ENCODE measurements at places on chromosomes 6 and 20. TPM values are rescaled to one million over a fixed set of nuclear protein-coding genes. Genes with fewer than 3 reads are reported as not detected.
A peak's percentile ranks its signal among the peaks of the same experiment; 100 is the strongest.

RBM39 gene
- total RNA-seq, result 665 TPM

- no peaks in the 10 kb centered on the region for H3K27me3 ChIP-seq
- peaks cover 8% of the 10 kb centered on the region for H3K4me1 ChIP-seq
- no peak for DNase-seq
- H3K4me3 ChIP-seq, result no peak overlapping the region
Observed at GRCh38 chr20:33568868-33569801, 79.2 kb downstream of the CBFA2T2 start.

FAM135A gene
- 11.3 TPM for total RNA-seq

- H3K4me3 ChIP-seq, result no peak overlapping the region
- H3K27ac ChIP-seq, result no peak overlapping the region
- peaks cover 80% of the 10 kb centered on the region for H3K4me1 ChIP-seq
- H3K27me3 ChIP-seq, result no peaks in the 10 kb centered on the region
- H3K36me3 ChIP-seq, result peaks cover 1% of the 10 kb centered on the region
- no peak for DNase-seq
Observed at GRCh38 chr6:36113703-36114102, 16.6 kb upstream of the MAPK13 start.

GRCh38 chr6:169912266-169913095 lies 161.1 kb downstream of the ERMARD start:
- no peaks in the 10 kb centered on the region for H3K4me1 ChIP-seq
- no peaks in the 10 kb centered on the region for H3K36me3 ChIP-seq
- H3K27me3 ChIP-seq, result no peaks in the 10 kb centered on the region
- H3K4me3 ChIP-seq, result no peak overlapping the region
- no peak for DNase-seq

DNA sequence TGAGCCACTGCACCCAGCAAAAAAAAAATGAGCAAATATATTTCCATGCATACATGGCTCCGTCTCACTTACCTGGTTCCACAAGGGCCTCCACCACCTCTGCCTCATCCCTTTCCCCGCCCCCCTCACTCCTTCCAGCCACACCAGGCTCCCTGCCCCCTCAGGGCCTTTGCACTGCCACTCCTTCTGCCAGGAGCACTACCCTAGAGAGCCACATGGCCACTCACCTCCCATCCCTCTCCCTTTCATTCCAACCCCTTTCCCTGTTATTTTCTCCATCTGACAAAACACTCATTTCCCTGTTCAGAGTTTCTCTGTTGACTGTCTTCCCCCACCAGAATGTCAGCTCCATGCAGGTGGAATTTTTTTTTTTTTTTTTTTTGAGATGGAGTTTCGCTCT lies 12.8 kb downstream of the SNAI1 start:
- no peaks in the 10 kb centered on the region for H3K27me3 ChIP-seq
- no peak for DNase-seq
- no peaks in the 10 kb centered on the region for H3K4me1 ChIP-seq
- no peak overlapping the region for H3K27ac ChIP-seq
- no peak overlapping the region for H3K4me3 ChIP-seq

GRCh38 chr6:15244620-15245360 lies 1.1 kb upstream of the JARID2 start:
- peaks cover 24% of the 10 kb centered on the region for H3K4me1 ChIP-seq
- peak overlapping the region; percentile 90 for H3K27ac ChIP-seq
- no peaks in the 10 kb centered on the region for H3K27me3 ChIP-seq

RBM38 gene
- total RNA-seq, result 79.6 TPM

GRCh38 chr6:38997128-38997761 lies 51.3 kb upstream of the GLP1R start:
- no peak overlapping the region for H3K4me3 ChIP-seq
- H3K4me1 ChIP-seq, result no peaks in the 10 kb centered on the region
- no peaks in the 10 kb centered on the region for H3K27me3 ChIP-seq
- no peak overlapping the region for H3K27ac ChIP-seq
- H3K36me3 ChIP-seq, result no peaks in the 10 kb centered on the region

SCUBE3 gene
- not detected for total RNA-seq

ENTPD6 gene
- total RNA-seq, result 90.2 TPM

- no peaks in the 10 kb centered on the region for H3K27me3 ChIP-seq
- no peak for DNase-seq
- no peaks in the 10 kb centered on the region for H3K36me3 ChIP-seq
- no peak overlapping the region for H3K27ac ChIP-seq
- H3K4me3 ChIP-seq, result no peak overlapping the region
Observed at GRCh38 chr6:139577124-139577762, 202.8 kb upstream of the CITED2 start.

- H3K27ac ChIP-seq, result peak overlapping the region; percentile 38
- peaks cover 44% of the 10 kb centered on the region for H3K36me3 ChIP-seq
- no peaks in the 10 kb centered on the region for H3K27me3 ChIP-seq
- peaks cover 59% of the 10 kb centered on the region for H3K4me1 ChIP-seq
- peak; percentile 70 for DNase-seq
Observed at GRCh38 chr20:32521780-32522525, 63.2 kb downstream of the NOL4L start.

DNA sequence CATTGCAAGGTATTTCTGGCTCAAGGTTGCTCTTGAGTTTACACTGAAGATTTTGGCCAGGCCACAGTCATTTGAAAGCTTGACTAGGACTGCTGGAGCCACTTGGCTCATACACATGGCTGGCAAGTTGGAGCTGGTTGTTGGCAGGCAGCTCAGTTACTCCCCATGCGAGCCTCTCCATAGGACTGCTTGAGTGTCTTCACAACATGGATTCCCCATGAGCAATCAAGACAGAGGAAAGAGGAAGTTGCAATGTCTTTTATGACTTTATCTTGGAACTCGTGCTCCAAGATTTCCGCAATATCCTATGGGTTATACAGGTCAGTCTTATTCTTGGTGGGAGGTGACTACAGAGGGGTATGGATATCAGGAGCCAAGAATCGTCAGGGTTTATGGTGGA lies 1.4 kb upstream of the MANBAL start:
- H3K36me3 ChIP-seq, result no peaks in the 10 kb centered on the region
- no peak overlapping the region for H3K27ac ChIP-seq
- peaks cover 15% of the 10 kb centered on the region for H3K4me1 ChIP-seq
- H3K27me3 ChIP-seq, result no peaks in the 10 kb centered on the region
- DNase-seq, result no peak

BTN1A1 gene
- not detected for total RNA-seq

DNA sequence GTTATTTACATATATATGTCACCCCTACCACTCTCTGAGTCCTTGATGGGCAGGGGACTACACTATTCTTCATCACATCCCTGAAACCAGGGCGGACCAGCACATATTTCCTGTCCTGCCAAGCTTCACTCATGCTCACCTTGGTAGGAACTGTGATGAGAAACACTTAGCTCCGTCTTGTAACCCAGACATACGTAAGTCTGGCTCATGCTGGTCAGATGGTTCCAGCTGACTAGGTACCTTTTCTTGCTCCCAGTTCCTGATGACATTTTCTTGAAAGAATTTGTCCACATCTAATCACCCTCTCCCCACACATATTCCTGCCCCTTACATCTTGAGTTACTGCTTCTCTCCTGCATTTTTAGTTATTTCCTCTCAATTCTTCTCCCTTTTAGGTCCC lies 122.2 kb upstream of the MYLIP start:
- H3K36me3 ChIP-seq, result no peaks in the 10 kb centered on the region
- H3K4me3 ChIP-seq, result no peak overlapping the region
- DNase-seq, result no peak
- H3K27ac ChIP-seq, result no peak overlapping the region

GRCh38 chr20:17940224-17940971 lies 28.2 kb downstream of the SNX5 start:
- H3K4me1 ChIP-seq, result peaks cover 13% of the 10 kb centered on the region
- H3K27ac ChIP-seq, result no peak overlapping the region
- H3K36me3 ChIP-seq, result peaks cover 18% of the 10 kb centered on the region
- no peak for DNase-seq
- H3K27me3 ChIP-seq, result no peaks in the 10 kb centered on the region

TGM3 gene
- total RNA-seq, result not detected

GRCh38 chr6:42148058-42148457 lies 5.6 kb upstream of the C6orf132 start:
- no peak for DNase-seq
- H3K27me3 ChIP-seq, result no peaks in the 10 kb centered on the region
- no peaks in the 10 kb centered on the region for H3K36me3 ChIP-seq
- H3K4me1 ChIP-seq, result no peaks in the 10 kb centered on the region
- no peak overlapping the region for H3K4me3 ChIP-seq

GRCh38 chr6:74574794-74575193 lies 631.1 kb downstream of the COL12A1 start:
- H3K27ac ChIP-seq, result no peak overlapping the region
- H3K4me1 ChIP-seq, result no peaks in the 10 kb centered on the region
- DNase-seq, result no peak

GRCh38 chr20:41587956-41588355 lies 30.2 kb downstream of the CHD6 start:
- no peak overlapping the region for H3K27ac ChIP-seq
- H3K4me1 ChIP-seq, result no peaks in the 10 kb centered on the region
- no peak for DNase-seq
- H3K4me3 ChIP-seq, result no peak overlapping the region
- H3K27me3 ChIP-seq, result no peaks in the 10 kb centered on the region
- H3K36me3 ChIP-seq, result no peaks in the 10 kb centered on the region

- H3K27me3 ChIP-seq, result no peaks in the 10 kb centered on the region
- no peak for DNase-seq
- H3K4me1 ChIP-seq, result peaks cover 3% of the 10 kb centered on the region
- no peak overlapping the region for H3K4me3 ChIP-seq
- no peak overlapping the region for H3K27ac ChIP-seq
Observed at GRCh38 chr6:47455533-47456209, 21.9 kb upstream of the CD2AP start.

All from CD4-positive, alpha-beta memory T cell (primary cell).